ENCODE measurements at places on chromosomes 3 and 15.

DNA sequence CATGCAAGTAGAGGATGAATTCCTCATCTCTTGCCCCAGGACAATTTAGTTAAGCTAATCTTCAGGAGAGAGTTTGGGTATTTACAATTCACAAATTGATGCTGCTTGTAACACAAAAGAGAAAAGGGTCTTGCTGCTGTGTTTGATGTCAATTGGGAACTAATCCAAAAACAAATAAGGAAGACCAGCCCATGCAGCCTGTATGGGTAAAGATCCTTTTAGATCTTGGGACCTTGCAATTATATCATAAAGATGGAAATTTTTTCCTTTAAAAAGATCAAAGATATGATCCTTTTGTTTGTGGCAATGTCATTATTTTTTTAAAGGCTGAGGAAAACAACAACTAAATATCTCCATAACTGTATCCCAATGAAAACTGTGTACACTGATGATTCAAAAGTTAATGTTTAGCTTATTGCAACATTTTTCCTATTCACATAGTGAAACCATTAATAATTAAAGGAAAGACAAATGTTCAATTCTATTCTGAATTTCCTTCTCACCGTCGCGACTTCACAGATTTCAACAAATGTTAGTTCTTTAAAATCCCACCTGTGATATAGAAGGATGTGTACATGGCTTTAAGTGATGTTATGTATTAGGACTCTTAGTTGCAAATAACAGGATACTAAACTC lies 40.2 kb downstream of the TMEM212 start:
- DNase-seq = no peak

GRCh38 chr3:108114423-108115065 lies 23.7 kb upstream of the CD47 start:
- no peak for DNase-seq

DNA sequence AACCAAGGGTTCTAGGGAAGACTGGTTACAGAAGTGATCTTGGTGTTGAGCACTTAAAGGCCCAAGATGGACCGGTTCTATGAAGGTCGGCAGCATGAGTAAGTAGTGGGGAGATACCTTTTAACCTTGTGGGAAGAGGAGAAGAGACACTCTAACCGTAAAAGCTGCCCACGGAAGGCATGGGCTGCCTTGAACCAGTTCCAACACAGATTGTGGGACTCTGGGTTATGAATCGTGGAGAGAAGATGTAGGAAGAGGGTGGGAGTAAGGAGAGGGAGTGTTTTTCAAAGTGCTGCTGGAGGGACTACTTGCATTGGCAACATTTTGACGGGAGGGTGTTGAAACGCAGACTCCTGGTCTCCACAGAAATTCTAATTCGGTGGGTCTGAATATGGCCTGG lies 67.1 kb downstream of the CRYGS start:
- no peak for DNase-seq

DNA sequence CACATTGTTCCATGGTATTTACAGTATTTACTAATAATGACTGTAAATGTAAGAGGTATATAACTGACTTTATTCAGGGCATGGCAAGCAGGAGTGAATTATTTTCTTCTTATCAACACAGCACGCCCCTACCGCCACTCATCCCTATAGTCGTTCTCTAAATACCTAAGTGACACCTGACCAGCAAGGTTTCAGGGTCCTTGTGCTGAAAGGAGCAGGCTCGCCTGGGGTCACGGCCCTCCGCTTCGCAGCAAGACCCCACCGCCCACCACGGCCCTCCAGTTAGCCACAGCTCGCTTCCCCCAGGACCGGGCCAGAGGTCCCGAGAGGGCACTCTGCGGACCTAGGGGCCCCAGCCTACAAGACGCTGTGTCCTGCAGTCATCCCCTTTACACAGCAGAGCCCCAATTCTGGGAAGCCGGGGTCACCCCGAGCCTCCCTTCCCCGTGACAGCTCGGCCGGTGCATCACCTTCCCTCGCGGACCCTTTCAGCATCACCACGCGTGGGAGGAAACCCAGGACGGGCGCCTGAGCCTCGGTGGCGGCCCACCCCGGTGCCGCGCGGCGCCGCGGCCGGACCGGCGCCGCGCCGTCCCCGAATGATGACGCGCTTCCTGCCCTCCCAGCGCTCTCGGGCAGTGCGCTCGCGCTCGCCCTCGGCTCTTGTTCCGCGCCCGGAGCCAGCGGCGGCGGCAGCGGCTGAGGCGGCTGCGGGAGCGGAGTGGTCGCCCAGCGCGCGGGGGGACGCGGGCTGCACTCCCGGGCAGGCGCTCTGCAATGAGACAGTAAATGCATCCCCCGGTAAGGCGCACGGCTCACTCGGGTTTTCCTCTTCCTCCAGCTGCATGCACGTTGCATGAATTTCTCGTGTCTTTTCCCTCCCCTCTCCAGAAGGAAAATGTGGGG lies 225.1 kb upstream of the C2CD4B start:
- DNase-seq = peak; percentile 4

GRCh38 chr3:44968447-44968858 lies 7.5 kb downstream of the ZDHHC3 start:
- DNase-seq = no peak

DNA sequence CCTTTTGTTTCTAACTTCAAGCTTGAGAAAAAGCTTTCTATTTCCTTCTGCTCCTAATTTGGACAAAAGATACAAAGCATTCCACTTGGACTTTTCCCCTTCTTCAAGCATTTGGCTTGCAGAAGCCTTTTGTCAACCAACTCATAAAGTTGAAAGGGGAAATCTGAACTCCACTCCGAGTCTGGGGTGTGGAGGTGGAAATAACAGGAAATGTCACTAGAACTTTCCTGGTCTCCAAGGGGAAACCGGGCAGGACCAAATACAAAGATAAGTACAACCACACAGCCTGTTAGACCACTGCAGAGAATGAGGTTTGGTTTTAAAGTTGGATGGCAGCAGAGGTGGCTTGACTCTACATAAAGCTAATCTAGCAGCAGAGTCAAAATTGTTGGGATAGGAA lies 4.2 kb upstream of the C3orf80 start:
- DNase-seq = no peak

GRCh38 chr3:54257125-54257720 lies 134.9 kb downstream of the CACNA2D3 start:
- DNase-seq = no peak

DNA sequence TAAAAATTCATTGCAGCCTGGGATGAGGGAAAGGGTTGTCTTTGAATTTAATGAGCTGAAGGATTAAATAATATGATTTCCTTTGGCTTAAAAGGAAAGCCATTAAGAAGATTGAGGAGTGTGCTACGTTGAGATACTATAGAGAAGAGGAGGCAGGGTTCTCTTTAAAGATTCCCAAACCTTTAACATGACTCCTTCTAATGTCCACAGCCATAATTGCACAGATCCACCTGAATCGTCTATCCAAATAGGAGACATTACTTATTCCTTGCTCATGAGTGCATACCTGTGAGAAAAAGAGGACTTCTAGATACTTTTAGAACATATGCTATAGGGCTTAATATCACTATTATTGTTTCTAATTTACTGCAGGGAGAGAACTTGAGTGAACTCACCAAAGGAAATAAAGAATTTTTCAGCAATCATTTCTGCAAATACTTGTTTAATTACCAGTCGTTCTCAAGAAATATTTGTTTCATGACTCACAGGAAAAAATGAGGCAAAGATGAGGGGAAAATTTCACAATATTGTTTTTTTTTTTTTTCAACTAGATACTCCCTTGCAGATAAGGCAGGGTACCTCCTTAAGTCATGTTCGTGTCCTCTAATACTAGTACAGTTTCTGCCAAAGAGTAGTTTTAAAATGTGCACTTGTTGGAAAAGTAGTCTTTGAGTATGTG lies 8.9 kb upstream of the SUCNR1 start:
- no peak for DNase-seq

- no peak for DNase-seq
These were observed 20.4 kb downstream of the RETNLB start for GRCh38 chr3:108736821-108737220.

- no peak for DNase-seq
These were observed 177.8 kb downstream of the WNT5A start for GRCh38 chr3:55309336-55309735.

DNA sequence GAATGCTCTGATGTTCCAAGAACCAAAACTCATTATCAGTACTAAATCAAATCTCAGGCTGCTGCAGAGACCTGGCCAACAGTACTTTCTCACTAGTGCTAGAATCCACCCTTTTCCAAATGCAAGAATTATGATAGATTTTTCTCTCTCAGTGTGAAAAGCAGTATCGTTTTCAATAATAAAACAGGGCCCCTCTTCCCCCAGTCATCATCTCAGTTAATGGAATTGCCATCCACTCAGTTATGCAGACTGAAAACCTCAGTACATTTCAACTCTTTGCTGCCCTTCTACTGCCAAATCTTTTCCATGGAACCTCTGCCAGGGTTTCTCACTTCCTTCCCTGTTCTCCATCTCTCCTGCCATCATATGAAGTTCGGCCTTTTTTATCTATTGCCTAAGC lies 72.4 kb upstream of the FGF12 start:
- no peak for DNase-seq

- DNase-seq = no peak
These were observed 472.5 kb upstream of the SGO1 start for GRCh38 chr3:20658491-20658890.

GRCh38 chr3:108897883-108898282 lies 55.8 kb downstream of the GUCA1C start:
- no peak for DNase-seq

- DNase-seq = no peak
These were observed 223.4 kb downstream of the XXYLT1 start for GRCh38 chr3:195047536-195047935.

DNA sequence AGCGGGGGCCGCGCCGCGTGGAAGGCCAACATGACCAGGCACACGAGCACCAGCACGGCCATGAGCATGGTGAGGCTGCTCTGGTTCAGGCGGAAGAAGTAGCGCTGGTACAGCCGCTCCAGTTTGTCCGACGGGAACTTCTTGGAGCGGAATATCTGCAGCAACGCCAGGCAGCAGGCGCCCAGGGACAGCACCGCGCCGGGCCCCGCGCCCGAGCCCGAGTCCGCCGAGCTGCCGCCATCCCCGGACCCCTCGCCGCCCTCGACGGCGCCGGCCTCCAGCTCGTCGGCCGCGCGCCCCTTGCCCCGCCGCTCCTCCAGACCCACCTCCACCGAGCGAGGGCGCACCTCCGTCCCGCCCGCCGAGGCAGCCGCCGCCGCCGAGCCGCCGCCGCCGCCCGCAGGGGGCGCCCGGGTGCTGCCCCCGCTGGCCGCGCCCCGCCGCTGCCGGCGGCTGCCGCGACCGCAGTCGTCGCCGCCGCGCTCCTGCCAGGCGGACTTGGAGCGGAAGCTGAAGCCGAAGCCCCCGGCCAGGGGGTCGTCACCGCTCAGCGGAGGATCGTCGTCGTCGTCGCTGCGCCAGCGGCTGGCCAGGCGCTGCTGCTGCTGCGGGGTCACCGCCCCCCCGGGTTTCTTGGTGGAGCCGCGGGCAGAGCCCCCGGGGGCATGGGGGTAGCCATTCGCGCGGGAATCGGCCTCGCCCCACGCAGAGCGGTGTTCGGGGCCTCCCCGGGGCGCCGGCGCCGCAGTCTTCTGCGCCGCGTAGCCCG lies 957 bp downstream of the ADCY5 start:
- no peak for DNase-seq

DNA sequence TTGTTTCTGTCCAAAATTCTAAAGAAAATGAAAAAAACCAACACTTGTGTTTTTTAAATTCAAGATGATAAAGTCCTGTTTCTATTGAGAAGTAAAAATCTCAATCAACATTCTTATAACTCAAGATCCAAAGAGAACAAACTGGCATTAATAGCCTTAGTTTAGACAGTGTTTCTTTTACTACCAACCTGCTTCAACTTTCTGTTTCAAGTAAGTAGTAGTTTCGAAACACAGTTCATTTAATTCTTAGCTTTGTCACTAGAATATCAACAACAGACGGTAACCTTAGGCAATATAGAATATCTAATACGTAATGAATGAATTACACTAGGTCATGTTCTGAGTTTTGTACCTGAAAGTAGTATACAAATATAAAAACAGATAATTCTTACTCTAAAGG lies 23.7 kb downstream of the CIP2A start:
- no peak for DNase-seq

DNA sequence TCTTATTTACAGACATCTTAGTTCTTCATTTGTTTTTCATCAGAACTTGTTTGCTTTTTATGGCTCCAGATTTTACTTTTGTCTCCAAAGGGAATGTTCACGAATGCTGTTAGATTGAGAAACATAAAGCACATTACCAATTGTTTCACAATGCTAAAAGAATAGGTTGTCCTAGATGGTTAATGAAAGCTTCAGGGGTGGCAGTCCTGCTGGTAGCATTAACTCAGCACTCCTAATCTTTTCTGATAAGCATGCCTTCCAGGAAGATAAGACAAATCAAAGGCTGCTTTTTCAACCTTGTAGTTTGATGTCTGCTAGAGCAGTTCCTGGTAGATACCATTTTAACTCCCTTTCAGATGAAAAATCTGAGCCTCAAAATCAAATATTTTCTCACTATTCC lies 619.4 kb downstream of the PYDC2 start:
- DNase-seq = no peak

GRCh38 chr3:97911459-97911858 lies 60.8 kb downstream of the RIOX2 start:
- no peak for DNase-seq

DNA sequence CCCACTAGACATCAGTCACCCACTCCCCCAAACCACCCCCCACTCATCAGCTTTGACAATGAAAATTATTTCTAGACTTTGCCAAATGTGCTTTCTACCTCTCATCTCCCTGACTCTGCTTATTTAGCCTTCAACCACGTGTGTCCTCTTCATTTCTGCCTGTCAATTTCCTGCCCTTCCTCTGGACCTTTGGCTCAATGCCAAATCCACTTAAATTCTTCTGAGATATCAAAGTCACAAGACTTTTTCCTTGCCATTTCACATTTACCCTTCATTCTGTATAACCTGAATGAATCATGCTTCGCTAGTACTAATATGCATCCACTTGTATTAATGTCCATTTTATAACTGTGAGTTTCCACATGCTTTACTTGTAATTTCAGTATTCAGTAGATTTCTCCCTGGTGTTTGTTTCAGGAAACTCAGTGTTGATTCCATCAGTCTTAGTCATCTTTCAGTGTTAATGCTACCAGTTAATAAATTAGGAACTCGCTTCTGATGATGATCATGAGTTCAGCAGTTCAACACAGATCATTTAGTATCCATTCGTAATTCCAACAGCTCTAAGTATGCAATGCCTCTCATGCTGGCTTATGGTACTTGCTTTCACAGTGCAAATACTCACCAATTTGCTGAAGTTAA lies 128.2 kb upstream of the OSTN start:
- no peak for DNase-seq

GRCh38 chr15:64912379-64913325 lies 950 bp downstream of the ANKDD1A start:
- no peak for DNase-seq

DNA sequence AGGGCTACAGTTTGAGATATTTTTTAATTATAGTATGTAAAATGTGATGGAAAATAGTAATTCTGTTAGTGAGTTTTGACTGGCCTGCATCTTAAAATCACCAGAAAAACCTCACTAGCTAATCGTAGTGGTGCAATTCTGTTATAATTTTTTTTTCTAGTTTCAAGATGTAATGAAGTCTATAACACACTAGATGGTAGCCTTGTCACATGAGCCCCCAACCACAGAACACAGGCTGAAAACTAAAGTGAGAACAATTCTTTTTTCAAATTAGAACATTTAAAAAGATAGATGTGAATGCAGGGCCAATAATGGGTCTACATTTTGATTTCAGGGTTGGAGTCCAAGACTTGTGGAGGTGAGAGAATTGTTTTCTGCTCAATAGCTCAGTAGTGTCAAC lies 83.3 kb upstream of the KCNH8 start:
- no peak for DNase-seq

- DNase-seq = no peak
These were observed 79.0 kb upstream of the SELENOK start for GRCh38 chr3:53970661-53971060.
